ENCODE measurements at places on chromosomes 5 and 9.

- no peak for DNase-seq
Observed at GRCh38 chr5:166772770-166773169, 1518.7 kb upstream of the WWC1 start.

GRCh38 chr9:126642839-126643238, 29.1 kb downstream of the LMX1B start:
- no peak for DNase-seq

- DNase-seq = no peak
Observed at GRCh38 chr5:137730336-137730735, 5.6 kb downstream of the KLHL3 start.

- DNase-seq = no peak
Observed at GRCh38 chr9:137405677-137406081, 17.3 kb downstream of the EXD3 start.

DNA sequence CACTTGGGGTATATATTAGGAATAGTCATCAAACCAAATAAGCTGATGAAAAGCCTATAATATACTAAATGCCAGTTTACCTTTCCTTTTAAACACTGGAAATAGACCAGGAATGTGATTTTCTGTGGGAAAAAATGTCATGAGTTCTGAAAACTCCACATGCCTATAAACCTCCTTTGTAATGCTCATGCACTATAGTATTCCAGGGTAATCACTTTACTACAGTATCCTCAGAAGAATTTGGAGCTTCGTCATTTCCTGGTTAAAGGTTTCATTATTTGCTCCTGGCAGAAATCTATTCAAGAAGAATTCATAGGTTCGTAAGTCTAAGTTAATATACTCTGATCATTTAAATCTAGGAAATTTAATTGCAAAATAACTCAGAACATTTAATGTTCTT, 1076.7 kb upstream of the DMAC1 start:
- no peak for DNase-seq

DNA sequence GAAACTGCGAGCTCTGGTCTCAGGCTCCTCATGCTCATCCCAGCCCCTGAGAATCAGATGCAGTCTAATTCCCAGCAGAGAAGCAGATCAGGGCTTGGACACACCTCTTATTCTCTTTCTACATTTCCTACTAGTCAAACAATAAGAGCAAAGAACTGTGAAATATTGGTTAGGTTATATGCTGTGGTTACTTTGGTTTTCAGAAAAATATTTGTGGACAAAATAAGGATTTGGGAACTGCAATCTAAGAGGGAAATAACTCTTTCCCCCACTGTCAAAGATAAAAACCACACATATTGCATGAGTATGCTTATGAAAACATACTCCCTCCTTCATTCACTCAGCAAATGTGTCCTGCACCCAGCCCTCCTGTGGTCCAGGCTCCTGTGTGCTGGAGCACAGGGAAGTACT, 164.5 kb upstream of the S1PR3 start:
- DNase-seq = no peak

DNA sequence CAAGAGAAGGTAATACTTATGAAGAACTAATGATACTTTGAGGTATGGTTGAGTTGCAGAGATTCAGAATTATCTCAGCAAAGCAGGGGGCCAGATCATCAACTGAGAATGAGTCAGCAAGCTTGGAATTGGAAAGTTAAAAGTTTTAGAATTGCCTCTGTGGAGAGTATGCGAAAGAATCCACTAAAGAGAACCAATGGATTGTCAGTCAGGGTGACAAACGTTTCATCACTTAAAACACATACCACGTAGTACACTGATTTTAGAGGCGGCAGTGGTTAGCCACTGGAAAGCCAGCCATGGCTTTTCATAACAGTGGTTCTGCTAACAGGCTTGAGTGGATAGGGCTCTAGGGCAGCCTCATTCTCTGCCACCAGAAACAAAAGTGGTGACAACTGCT, 30.7 kb downstream of the AOPEP start:
- DNase-seq = no peak

DNA sequence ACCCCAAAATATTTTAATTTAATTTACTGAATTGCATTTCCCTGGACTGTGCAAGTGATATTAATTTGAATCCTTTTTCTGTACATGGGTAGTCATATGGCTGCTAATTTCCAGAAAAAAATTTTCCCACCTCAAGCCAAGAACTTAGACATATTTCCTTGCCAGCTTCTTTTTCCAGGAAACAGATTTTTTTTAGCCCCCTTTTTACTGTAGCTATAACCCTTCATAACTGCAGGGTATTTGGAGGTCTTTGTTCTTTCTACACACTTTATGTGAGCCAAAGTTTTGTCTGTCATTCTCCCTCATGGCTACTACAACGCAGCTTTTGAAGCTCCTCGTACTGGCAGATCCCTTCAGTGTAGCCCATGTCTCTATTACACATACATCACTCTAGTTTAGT, 261.2 kb upstream of the PIK3R1 start:
- DNase-seq = no peak

DNA sequence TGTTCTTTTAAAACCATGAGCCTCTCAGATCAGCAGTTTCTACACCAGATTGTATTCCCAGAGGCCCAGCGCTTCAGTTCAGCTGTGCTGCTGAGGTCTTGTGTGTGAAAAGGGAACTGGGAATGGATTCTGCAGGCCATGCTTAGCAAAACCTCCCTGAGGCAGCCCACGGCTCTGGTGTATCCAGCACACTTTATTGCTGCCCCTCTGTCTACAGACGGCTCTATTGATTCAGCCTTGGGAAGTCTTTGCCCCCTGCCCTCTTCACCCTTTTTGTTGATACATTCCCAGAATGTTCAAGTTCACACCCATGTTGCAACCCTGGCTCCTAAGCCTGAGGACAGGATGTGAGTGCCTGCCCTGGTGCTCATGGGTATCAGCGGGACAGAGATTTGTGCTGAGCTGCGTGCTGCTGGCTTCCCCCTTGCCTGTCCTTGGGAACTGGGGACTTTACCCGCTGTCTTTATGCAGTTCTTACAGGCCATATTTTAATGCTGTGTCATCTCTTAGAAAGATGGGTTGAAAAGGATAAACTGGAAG, 37.3 kb downstream of the ARHGAP26 start:
- no peak for DNase-seq

GRCh38 chr9:31140316-31140715, 1244.1 kb upstream of the ACO1 start:
- peak; percentile 54 for DNase-seq

DNA sequence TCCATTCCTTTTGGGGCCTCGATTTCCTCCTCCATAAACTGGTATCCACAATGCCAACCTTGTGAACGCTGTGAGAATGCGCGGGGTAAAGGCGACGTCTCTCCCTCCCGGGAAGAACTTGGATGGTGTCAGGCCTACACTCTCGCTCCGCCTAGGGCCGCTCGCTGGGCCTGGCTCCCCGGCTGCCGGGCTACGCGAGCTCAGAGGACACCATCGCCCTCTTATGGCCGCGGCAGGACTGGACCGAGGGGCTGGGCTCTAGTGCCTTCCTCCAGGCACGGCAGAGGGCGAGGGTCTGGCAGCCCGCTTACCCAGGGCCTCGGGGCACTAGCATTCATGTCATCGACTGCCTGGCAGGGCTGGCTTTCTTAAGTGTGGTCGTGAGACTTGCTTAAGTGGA, 1.3 kb upstream of the EXOSC2 start:
- no peak for DNase-seq

DNA sequence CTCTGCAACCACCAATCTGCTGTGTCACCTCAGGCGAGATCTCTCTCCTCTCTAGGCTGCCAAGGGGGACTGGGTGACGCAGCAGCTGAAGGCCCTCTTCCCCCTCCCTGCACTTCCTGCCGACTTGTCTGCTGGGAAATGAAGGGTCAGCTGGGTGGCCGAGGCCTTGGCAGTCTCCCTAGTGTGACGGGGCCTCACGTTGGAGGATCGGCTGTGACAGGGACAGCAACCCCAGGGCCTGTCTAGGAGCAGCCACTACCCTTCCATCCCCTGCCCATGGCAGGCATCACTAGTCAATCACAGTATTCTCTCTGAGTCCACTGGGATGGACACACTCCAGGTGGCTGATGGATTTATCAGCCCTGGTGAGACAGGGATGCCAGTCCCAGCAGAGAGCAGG, 107.3 kb upstream of the SARDH start:
- no peak for DNase-seq

- no peak for DNase-seq
Observed at GRCh38 chr5:21152611-21153010, 1164.6 kb upstream of the CDH18 start.

GRCh38 chr5:140136624-140137023, 10.9 kb downstream of the IGIP start:
- no peak for DNase-seq

GRCh38 chr5:107864793-107865192, 194.1 kb upstream of the EFNA5 start:
- DNase-seq = no peak

DNA sequence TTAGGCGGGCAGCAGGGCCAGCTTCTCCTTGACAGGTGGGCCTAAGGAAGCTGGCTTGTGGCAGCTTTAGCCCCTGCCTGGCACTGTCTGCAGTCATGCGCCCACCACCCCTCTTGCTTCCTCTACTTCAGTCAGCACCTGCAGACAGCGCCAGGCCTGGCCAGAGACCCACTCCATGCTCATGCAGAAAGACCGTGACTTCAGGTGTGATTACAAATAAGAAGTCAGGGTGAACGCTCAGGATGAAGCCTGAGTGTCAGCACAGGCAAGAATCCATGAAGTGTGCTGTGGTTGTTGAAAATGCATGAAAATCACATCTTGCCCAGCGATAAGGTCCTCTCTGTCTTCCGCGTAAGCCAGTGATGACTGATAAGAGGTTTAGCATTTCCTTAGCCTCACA, 3.4 kb downstream of the CSF2 start:
- no peak for DNase-seq

- no peak for DNase-seq
Observed at GRCh38 chr5:158899792-158900191, 199.9 kb downstream of the EBF1 start.

GRCh38 chr9:137411260-137411644, 11.7 kb downstream of the EXD3 start:
- DNase-seq = no peak

All from HAP-1 (cell line).